Activated CD8-positive, alpha-beta memory T cell treated with anti-CD3 and anti-CD28 coated beads for 1 hour (primary cell): ENCODE measurements at places on chromosomes 4 and X.

GRCh38 chrX:153766098-153766817 lies 2.2 kb downstream of the PLXNB3 start:
- no peak for DNase-seq

GRCh38 chr4:54224996-54225597 lies 4.0 kb upstream of the PDGFRA start:
- DNase-seq: no peak

- DNase-seq: no peak
Observed at GRCh38 chr4:102037566-102037965, 247.0 kb downstream of the BANK1 start.

- DNase-seq: no peak
Observed at GRCh38 chr4:143768007-143768591, 67.6 kb upstream of the FREM3 start.

DNA sequence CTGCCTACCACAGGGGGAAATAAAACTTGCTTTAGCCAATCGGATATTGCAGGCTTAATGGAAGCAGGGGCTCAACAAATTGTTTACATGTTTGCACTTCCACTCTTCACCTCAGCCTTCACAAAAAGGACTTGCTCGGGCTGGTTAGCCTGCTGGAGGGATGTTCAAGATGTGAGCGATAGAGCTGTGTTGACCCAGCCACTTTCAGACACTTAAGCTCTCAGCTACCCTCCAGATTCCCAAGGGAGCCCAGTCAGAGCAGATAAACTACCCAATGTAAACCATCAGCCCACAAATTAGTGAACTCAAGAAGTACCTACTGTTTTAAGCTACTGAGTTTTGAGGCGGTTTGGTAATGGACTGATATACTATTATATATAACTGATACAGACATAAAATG lies 508.4 kb upstream of the FTHL17 start:
- no peak for DNase-seq

GRCh38 chrX:143027275-143027674 lies 1.5 kb downstream of the SPANXN4 start:
- no peak for DNase-seq

- no peak for DNase-seq
Observed at GRCh38 chr4:26141911-26142638, 178.7 kb upstream of the RBPJ start.

GRCh38 chr4:125811892-125812291 lies 497.1 kb downstream of the FAT4 start:
- DNase-seq: no peak

DNA sequence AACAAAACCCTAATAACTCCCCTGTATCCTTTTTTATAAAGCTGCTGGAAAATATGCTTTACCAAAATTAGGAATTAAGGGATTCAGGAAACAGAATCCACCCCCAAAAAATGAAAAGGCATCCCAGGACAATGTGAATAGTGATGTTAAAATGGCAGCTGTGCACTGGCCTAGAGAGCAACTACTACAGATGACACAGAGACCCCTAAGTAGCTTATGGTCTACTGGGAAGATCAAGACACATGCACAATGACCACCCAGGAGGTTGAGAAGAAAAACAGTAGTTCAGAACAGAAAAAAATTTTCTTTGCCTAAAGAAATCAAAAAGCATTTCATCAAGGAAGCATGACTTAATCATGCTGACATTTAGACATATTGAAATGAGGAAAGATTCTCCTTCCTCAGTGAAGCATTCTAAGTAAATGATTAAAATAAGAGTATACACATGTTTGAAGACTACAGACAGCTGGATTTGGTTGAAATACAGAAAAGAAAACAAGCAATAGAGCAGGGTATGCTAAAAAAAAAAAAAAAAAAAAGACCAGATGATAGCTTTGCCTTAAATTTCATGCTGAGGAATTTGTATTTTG lies 117.3 kb downstream of the WDFY3 start:
- no peak for DNase-seq

DNA sequence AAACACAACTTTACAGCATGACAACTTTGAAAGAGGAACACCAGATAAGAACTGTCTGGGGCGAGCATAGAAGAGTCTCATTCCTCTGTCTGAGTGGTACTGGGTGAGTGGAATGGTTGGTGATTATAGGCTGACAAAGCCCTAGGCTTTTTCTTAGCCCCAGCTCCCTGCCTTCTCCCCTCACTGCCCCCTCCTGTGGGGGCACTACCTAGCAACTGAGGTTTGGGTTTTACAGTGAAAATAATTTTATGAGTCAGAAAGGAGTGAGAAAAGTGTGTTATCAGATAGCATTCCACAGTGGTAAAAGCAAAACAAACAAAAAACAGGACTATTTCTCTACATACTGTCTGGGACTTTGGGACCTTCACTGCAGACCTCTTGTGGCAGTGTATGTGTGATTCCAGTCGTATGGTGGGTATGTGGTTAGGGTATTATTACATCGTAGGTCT lies 10.5 kb upstream of the TMEM165 start:
- DNase-seq: no peak

- DNase-seq: no peak
Observed at GRCh38 chrX:53309837-53310236, 28.5 kb upstream of the IQSEC2 start.
